ENCODE measurements at places on chromosomes 7 and 10.

DNA sequence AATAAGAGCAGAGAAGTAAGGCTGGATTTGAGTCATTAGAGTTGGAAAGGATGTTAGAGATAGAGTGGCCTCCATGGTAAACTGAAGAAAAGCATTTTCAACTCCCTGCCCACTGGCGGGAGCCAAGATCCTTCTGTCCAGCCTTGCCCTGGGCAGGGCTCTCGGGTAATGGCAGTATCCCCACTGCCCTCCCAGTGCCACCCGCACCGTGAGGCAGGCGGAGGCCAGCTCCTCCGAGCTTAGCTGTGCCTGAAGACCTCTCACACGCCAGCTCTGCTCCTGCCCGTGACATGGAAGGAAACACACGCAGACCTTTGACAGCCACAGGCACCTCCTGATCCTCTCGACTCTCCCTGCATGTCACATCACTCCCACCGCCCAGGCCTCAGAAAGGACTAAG is 22.3 kb downstream of the BCCIP start:
- no peak for DNase-seq

DNA sequence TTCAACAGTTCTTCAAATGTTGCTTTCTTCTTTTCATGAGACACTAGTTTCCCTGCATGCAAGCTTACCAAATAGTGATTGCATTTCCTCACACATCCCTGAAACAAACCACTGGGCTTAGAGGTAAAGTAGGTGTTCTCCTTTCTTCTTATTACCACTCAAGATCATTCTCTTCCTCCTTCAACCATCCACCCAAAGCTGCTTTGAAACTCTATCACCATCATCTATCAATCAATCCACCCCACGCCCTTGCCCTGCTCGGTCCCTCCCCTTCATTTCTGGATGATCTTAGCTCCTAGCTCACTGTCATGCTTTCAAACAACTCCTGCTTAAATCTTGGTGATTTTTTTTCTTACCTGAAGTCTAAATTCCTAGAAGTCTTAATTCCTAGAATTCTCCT is 18.9 kb downstream of the HYCC1 start:
- DNase-seq, result no peak

DNA sequence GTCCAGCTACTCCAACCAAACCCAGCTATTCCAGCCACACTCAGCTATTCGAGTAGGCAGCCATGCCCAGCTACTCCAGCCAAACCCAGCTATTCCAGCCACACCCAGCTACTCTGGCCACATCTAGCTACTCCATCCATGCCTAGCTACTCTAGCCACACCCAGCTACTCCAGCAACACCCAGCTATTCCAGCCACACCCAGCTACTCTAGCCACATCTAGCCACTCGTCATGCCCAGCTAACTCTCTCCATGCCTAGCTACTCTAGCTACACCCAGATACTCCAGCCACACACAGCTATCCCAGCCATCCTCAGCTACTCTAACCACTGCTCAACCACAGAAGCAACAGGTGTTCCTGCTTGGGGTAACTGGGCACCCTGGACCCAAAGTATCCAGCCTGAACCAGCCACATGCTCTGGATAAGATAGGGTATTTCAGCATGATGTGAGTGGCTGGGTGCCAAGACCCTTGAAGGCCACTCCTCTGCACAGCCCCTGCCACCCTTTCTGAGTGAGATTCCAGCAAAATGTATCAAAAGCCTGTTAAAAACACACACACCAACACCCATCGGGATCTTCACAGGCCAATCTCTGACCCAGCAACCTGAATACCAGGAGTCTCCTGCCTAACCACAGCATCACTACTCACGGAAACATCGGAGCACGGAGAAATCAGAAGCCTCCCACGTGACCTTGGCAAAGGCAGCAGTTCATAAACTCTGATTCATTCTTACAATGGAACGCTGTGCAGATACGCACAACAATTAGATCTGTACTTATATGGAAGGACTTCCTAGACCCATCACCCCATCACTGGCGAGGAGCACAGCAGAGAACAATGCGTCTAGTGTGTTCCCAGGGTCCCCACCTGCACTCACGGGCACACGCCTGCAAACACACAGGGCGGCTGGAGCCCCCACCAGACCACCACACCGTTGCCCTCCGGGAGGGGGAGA is 51.8 kb upstream of the DNAAF5 start:
- DNase-seq, result no peak

DNA sequence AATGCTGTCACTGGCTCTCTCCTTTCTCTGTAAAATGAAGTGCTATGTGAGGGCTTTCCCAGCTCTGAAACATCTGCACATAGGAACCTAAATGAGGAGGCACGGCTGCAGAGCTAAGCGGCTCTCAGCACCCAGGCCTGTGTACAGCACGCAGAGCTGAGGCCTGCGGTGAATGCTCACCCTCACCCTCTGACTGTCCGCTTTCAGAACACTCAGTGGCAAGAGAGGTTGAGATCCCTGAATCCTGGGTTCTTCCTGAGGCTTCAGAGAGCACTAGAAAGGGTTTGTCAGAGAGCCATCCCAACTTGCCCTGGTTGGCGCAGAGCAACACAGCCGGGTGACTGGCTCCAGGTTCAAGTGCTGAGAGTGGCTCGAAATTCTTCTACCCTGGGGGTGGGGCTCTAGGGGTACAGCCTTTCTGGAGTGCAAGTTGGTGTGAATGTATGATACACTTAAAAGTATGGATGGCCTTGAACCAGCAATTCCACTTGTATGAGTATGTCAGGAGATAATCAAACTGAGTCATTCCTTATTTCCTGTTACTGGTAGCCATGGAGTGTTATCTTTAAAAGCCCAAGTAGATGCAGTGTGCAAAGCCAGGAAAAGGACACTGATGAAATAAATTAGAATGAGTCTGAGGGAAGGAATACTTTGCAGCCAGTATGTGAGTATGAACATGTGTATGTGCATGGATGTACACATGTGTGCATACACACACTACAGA is 1.7 kb upstream of the CCDC201 start:
- no peak for DNase-seq

DNA sequence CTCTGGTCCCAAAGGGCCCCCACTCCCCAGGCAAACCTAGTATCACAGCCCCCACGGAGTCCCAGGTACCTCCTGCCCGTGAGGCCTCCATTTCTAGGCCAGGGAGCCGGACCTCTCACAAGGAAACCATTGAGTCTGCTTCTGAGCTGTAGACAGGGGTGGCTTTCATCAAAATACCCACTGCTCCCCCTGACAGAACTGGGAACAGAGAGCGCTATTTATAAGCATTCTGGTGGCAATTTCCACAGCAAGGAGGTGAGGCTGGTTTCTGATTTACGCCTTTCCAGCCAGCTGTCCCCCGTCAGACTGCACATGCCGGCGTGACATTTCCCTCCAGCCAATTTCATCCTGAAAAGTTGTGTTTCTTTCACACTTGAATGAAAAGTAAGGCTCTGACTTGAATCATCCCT is 407.5 kb upstream of the PRKCQ start:
- DNase-seq, result no peak

GRCh38 chr7:2980401-2981102 is 63.1 kb downstream of the CARD11 start:
- DNase-seq, result peak; percentile 7

DNA sequence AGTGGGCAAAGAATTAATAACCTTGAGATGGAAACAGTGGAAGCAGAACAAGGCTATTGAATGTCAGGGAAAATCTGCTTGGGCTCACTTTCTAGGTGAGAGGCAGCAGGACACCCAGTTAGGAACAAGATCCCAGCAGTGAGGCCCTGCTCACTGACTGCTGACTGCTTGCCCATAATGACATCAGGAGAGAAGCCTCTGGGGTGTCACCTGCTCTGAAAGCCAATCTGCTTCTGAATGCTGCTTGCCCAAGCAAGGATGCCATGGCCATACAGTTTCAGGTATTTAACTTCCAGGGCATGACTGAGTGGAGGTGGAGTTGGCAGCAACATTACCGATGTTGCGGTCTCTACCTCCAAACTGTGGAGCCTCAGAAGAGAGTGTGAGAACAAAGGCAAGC is 11.7 kb upstream of the WAPL start:
- no peak for DNase-seq

DNA sequence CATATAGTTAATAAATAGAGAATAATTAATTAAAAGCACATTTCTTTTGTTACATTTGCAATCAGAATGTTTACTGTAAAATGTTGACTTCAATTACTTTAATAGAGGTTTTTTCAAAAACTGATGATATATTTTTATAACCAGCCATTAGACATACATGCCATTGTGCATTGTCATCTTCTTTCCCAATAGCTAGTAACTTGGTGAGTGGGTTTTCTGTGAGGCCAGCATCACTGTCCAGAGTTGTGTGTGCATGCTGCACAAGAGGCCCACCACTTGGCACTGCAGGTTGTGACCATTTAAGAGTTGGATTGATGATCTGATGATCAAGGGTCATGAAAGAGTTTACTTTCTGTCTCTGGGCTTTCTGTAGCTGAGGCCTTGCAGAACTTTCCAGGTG is 46.5 kb downstream of the TFEC start:
- no peak for DNase-seq

- DNase-seq, result no peak
Measured at GRCh38 chr7:49926720-49927119, 153.3 kb downstream of the VWC2 start.

DNA sequence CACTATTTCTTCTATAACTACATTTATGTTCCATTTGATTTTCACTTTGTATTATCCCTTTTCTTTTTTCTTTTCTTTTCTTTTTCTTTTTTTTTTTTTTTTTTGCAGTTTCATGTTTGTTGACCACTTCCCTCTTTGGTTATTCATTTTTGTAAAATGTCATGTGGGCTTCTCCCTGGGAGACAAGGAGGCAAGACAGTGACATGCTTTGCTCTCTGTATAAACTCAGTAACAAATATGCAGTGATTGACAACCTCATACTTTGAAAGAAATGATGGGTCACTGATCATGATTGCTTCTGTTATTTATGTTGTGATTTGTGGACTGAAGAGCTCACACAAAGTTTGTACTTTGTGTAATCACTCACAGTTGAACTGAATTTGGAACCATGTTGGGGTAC is 90.2 kb upstream of the ABI1 start:
- no peak for DNase-seq

DNA sequence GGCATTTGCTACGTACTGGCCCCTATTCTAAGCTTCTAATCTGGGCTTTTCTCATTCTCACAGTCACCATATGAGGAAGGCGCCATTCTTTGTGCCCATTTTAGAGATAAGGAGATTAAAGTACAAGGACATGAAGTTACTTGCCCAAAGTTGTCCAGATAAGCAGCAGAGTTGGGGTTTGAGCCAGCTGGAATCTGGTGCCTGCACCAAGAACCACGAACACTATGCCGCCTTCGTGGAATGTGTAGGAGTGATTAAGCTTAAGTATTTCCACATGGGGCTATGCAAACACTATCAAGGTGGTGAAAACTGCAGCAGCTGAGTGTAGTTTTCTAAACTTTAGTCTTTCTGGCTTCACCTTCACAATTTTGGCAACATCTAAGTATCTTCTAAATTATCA is 342.7 kb upstream of the ETV1 start:
- no peak for DNase-seq

- no peak for DNase-seq
Measured at GRCh38 chr7:18890134-18890533, 227.3 kb downstream of the TWIST1 start.

GRCh38 chr7:78143661-78144060 is 345.1 kb downstream of the PHTF2 start:
- DNase-seq, result no peak

- DNase-seq, result no peak
Measured at GRCh38 chr7:138324941-138325340, 135.1 kb upstream of the TRIM24 start.

DNA sequence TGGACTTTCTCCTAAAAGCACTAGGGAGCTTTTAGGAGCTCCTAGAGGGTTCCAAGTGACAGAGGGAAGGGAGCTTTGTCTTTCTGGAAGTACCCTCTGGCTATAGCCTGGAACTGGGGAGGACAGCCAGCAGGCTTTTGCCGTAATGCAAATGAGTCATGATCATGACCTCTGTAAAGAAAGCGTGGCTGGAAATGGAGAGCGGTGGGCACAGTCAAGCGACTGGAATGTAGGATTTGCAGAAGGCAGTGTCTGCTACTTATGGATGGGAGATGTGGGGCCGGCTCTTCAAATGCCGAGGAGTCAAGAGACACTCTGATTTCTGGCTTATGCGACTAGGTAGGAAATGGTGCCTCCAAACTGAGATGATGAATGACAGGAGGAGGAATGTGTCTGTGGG is 34.6 kb upstream of the PLPP4 start:
- DNase-seq, result no peak

DNA sequence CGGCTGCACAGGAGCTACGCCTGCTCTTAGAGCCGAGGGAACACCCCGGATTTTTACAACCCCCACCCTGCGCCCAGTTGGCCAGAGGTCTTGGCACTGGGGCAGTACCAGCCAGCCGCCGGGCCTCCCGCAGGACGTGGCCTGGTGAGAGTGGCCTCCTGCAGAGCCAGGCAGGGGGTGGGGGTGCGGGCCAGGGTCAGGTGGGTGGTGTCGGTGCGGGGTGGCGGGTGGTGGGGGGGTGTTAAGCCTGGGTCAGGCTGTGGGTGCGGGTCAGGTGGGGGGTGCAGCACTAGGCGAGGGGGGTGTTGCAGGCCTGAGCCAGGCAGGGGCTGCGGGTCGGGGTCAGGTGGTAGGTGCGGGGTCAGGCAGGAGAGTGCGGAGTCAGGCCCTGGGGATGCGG is 647 bp downstream of the ECHS1 start:
- DNase-seq, result no peak

GRCh38 chr7:77326131-77326530 is 90.0 kb downstream of the GSAP start:
- DNase-seq, result no peak

DNA sequence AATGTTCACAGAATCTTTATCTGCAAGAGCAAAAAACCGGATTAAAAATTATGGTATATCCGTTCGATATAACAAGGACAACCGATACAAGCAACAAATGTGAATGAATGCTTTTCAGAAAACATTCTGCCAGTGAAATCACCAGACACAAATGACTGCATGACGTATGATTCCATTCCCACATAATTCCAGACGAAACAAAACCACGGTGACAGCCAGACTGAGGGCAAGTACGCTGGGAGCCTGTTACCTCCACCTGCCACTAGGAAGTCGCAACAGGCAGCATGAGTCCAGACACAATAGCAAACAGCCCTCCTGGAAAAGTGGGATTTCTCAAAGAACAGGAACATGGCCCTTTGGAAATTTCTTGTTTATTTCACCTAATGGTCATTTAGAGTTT is 41.7 kb downstream of the MAD1L1 start:
- DNase-seq, result no peak

- no peak for DNase-seq
Measured at GRCh38 chr10:98910048-98910447, 325.6 kb downstream of the HPSE2 start.
